ENCODE measurements at places on chromosomes 16 and 17.

- DNase-seq, result no peak
- no peak overlapping the region for H3K27ac ChIP-seq
- no peak overlapping the region for H3K4me3 ChIP-seq
- no peaks in the 10 kb centered on the region for H3K27me3 ChIP-seq
- H3K4me1 ChIP-seq, result no peaks in the 10 kb centered on the region
Measured at GRCh38 chr16:86181526-86181925, 282.6 kb downstream of the IRF8 start.

DNA sequence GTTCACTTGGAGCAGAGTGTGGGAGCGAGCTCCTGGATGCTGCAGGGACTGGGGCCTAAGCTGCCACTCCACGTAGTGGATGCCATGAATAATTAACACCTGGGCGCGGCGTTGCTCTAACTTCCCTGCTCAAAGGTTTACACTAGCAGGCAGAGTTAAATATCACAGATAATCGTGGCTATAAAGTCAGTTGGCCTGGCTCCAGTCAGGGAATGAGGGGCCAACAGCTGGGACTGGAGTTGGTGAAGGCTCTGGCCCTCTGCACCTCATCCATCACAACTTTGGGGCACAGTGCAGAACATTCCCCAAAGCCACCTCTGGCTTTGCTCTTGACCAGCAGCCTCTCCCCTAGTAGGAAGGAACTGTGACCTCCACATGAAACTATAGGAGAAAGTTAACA, 10.9 kb downstream of the HOXB4 start:
- H3K4me1 ChIP-seq, result peaks cover 8% of the 10 kb centered on the region
- H3K27ac ChIP-seq, result no peak overlapping the region
- DNase-seq, result no peak

DNA sequence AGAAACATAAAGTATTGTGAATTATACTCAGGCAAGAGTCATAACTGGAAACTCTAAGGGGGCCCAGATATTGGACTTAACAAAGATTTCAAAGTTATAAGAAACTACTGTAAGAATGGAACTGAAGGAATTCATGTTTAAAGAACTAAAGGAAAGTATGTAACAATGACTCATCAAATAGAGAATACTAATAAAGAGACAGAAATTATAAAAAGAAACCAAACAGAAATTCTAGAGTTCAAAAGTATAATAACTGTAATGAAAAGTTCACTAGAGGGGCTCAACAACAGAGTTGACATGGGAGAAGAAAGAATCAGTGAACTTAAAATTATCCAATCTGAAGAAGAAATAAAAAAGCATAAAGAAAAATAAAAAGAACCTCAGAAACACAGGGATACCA, 55.4 kb downstream of the ADCY9 start:
- H3K36me3 ChIP-seq, result no peaks in the 10 kb centered on the region
- no peak for DNase-seq
- no peaks in the 10 kb centered on the region for H3K4me1 ChIP-seq
- H3K27me3 ChIP-seq, result no peaks in the 10 kb centered on the region
- H3K4me3 ChIP-seq, result no peak overlapping the region

DNA sequence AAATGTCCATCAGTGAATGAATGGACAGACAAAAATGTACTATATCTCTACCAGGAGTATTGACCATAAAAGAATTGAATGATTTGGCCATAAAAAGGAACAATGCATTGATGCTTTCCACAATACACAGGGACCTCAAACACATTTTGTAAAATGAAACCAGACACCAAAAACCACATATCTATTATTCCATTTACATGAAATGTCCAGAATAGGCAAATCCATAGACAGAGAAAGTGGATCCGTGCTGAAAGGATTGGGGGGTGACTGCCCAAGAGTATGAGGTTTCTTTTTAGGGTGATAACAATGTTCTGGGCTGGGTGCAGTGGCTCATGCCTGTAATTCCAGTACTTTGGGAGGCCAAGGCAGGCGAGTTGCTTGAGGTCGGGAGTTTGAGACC, 6.9 kb upstream of the LITAF start:
- H3K27ac ChIP-seq, result no peak overlapping the region
- no peak for DNase-seq
- no peak overlapping the region for H3K4me3 ChIP-seq
- H3K27me3 ChIP-seq, result no peaks in the 10 kb centered on the region

DNA sequence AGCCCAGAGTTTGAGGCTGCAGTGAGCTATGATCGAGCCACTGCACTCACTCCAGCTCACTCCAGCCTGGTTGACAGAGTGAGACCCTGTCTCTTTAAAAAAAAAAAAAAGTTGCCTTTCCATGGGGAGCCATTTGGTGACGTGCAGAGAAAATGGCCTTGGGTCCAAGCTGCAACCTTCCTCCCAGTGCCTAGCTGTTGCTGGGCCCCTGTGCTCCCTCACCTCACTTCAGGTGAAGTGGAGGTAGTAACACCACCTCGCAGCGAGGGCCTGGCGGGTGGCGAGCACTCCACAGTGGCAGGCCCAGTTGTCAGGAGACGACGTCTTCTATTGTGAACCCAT, 17.4 kb downstream of the SYT17 start:
- H3K27me3 ChIP-seq, result no peaks in the 10 kb centered on the region
- no peak overlapping the region for H3K27ac ChIP-seq
- H3K4me1 ChIP-seq, result no peaks in the 10 kb centered on the region

- H3K36me3 ChIP-seq, result no peaks in the 10 kb centered on the region
- no peaks in the 10 kb centered on the region for H3K4me1 ChIP-seq
- H3K4me3 ChIP-seq, result no peak overlapping the region
- no peak overlapping the region for H3K27ac ChIP-seq
Measured at GRCh38 chr17:66579556-66579955, 255.4 kb upstream of the CACNG5 start.

DNA sequence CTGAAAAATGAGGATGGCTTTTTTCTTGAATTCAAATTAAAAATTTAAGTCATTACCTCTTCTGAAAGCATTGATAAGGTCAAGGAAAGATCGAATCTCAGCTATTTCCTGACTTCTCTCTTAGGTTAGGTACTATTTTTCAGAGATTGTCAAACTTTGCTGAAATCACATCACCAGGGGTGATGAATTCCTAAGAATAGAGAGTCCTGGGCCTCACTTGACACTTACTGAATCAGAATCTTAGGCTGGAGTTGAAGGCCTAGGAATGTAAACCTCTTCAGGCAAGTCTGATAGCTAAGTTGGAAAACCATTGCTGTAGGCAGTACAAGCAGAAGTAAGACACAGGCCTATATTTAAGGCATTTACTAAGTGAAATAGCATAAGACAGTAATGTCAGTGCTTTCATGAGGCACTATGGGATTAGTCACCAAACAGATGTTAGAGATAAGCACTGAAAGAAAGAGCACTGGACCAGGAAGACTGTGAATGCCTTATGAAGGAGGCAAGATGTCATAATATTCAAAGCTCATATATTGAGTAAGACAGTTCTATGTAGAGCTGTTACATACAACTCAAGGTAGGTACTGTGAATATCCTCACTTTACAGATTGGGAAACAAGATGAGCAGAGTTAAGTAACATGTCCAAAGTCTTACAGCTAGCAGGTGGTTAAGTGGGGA, 21.5 kb downstream of the DCAF7 start:
- peaks cover 2% of the 10 kb centered on the region for H3K36me3 ChIP-seq
- no peak overlapping the region for H3K4me3 ChIP-seq
- DNase-seq, result no peak
- H3K27me3 ChIP-seq, result no peaks in the 10 kb centered on the region

Measured in B cell (primary cell).